Fibroblast of skin of right quadriceps (primary cell): ENCODE measurements at places on chromosomes 1 and 21.

DNA sequence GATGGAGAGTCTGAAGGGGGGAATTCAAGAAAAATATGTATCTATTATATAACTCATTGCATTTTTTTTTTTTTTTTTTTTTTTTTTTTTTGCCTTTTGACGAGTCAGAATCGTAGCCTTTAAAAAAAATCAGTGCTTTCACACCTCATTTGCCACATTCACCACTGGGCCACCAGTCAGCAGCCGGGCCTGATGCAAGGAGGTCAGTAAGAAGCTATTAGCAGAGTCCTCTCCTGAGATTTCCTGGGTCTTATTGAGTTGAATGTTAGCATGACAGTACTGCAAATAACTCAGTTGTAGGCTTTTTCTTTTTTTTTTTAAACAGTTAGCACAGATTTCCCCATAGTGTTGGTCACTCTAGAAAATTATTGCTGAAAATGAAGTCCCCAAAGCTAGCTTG lies 139.8 kb downstream of the SPATA17 start:
- DNase-seq = no peak

DNA sequence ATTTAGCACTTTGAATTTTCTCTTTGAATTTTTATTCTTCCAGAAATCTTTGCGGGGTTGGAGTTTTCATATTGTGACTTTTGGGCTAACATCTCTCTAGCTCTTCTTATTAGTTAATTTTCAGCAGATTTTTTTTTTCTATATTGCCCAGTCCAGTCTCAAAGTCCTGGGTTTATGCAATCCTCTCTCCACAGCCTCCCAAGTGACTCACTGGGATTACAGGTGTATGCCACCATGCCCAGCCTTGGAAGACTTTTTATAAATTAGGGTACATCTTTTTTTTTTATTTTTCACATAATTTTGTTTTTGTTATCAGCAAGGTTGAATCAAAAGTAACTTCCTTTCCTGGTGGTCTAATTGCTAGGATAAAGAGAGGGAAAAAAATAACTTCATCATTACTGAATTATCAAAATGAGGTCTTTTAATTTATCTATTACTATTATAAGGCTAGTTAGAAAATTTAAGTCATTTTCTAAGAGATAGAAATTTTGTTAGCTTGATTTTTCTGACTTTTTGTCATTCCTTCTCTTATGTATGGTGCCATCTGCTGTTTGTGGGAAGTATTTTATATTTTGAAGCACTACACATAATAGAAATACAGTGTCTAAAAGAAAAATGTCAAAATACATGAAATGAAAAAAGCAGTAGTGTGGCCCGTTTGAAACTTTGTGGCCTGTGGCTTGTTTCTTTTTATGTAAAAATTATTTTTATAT lies 273.4 kb upstream of the CACYBP start:
- peak; percentile 21 for DNase-seq

DNA sequence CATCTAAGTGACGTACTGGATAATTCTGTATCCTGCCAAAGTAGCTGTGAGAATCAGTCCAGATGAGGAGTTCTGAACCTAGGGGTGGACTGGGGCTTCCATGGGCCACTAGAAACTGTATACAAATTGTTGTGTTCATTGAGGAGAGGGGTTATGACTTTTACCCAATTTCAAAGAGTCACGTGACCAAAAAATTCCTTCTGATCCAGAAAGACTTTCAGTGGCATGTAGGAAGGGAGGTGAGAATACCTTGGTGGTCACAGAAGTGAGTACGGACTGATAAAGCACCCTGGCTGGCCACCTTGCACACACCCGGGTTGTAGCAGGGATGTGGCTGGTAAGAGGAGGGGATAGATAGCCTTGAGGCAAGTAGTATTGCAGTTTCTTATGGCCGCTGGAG lies 60.4 kb downstream of the BCAR3 start:
- DNase-seq = no peak

- DNase-seq = peak; percentile 70
Measured at GRCh38 chr1:243924588-243925349, 74.7 kb upstream of the AKT3 start.

DNA sequence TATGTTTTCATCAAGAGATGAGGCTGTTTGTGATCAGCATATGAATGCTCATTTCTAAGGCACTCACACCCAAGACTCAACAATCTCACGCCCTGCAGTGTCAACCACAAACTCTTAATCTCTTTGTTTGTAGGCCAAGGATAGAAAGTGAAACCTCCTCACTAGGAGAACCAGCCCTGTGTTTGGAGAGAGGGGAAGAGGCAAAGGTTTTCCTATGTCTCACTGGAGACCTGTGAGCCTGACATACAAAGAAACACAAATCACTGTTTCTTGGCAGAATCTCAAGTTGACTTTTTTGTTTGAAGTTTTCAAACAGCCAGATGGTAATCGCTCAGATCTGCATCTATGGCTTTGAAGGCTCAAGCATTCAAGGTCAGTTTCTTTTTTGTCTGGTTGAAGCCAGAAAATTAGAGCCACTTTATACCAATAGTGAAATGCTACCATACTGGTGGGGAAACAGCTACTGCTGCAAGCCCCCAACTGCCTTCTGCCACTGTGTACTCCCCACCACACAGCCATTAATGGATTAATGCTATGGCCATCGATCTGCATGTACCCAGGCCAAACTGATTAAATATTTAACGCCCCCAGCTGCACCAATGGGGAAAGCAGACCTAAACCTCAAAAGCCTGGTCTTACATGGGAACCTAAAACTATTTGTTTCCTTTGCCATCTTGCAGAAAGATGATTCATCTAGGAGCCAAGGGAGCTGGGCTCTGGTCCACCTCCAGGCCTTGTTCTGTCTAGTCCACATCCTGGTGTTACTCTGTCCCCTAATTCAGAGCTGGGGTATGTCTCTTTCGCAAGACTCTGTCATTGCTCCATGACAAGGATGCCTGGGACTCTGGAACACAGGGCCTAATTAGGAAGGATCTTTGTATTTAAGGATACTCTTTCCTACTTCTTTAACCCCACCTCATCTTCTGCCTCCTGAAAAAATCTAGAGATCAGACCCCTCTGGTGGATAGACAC lies 16.3 kb downstream of the PDZK1 start:
- peak; percentile 77 for DNase-seq

- DNase-seq = no peak
Measured at GRCh38 chr21:42443876-42444744, 40.4 kb downstream of the UBASH3A start.

DNA sequence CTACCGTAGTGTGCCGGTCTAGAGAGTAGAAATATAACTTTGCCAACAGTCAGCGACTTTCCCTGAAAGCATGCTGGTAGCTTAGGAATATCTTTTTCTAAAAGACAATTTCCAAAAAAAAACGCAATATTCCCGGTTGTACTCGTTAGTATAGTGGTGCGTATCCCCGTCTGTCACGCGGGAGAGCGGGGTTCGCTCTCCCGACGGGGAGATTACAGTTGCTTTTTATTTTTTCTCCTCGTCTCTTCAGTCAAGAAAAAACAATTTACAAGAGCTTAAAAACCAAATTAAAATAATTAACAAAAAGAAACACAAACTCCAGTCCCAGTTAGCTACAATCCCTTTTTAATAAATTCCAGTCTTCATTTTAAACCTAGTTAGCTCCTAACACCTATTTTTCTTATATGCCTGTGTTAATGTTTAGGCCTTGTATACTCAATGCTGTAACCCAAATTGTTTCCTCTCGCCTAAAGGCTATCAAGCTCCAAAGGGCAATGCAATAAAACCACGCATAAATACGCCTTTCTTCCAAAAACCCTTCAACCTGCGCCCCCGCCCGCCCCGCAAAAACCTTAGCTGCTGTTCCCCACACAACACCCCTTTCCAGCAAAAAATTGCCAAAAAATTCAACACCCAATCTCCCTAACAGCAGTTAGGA lies 7.8 kb downstream of the HSPA6 start:
- no peak for DNase-seq

- no peak for DNase-seq
Measured at GRCh38 chr1:178961331-178961730, 64.4 kb upstream of the FAM20B start.

DNA sequence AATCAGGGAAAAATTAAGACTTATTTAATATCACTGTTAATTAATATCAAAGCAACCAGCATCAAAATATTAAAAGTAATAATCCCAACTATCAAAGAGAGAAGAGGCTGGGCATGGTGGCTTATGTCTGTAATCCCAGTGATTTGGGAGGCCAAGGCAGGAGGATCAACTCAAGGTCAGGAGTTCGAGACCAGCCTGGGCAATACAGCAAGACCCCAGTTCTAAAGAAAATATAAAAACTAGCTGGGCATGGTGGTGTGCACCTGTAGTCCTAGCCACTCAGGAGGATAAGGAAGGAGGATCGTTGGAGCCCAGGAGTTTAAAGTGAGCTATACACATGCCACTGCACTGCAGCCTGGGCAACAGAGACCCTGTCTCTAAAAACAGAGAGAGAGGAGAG lies 43.2 kb downstream of the AHCTF1 start:
- DNase-seq = no peak

GRCh38 chr1:92886886-92887419 lies 55.1 kb downstream of the RPL5 start:
- no peak for DNase-seq

DNA sequence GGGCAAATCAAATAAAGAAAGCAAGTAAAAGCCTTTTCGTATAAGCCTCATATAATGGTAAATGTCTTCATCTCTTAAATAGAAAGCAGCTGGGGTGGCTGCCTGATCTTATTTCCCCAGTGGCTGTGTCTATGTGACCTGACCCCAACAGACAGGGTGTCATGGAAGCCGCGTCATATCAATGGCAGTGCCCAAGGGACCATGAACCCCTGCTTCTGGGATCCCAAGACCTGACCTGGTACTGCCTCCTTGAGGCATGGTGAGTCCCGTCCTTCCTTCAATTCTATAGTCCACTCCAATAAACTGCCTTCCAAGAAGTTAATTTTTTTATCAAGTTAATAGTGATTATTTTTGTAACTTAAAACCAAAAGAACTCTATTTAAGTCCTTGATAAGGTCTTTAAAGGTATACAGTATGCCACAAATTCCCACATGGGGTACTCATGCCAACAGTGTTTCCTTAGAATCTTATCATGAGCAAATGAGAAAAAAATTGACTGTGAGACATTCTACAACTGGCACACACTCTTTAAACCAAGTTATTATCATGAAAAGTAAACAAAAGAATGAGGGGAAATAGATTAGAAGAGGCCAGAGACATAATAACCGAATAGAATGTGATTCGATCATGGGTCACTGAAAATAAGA lies 104.6 kb downstream of the ADSS2 start:
- DNase-seq = no peak

- no peak for DNase-seq
Measured at GRCh38 chr1:1420654-1421141, 378 bp downstream of the ANKRD65 start.

DNA sequence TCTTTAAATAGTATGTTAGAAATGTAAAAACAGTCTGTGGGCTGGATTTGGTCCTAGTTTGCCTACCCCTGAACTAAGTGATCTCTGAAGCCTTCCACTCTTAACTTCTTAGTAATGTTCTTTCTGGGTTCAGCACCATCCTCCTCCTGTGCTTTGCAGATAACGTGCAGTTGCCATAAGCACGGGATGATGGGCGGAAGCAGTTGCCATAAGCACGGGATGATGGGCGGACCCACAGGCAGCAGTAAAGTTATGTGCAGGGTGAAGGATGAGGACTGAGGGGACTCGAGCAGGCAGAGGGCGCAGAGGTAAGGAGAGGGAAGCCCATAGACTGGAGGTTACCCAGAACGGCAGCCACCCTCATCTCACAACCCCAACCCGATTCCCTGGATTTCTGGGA lies 25.6 kb downstream of the GPA33 start:
- DNase-seq = no peak

DNA sequence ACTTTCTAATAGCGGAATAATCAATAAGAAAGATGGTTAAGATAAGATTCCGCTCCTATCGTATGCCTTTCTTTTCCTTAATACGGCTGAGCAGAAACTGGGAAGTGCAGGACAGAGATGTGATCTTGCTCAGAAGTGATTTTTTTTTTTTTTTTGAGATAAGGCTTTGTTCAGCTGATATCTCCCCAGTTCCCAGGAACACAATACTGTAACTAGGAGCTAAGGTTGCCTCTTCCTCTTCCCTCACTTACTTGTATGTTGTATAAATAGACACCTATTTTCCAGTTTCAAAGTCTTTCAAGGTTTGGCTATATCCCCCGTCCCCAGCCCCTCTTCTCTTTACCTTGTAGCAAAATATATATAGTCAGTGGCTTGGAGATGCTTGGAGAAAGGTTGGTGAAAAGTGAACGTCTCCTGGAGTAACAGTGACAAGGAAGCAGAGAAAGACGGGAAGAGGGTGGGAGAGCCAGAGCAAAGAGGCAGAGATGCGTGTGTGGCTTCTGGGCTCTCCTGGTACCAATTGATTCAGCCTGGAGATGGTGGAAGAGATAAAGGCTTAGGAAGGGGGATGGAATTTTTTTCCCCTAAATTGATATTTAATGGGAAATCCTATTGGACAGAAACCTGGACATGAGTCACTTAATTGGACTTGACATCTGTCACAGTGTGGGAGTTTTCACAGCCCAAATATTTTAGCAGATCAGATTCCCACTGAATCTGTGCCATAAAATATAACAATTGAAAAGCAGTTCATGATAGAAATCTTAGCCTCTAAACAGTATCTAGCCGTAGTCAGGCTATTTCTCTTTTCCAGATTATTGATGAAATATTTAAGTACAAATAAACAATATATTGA lies at the start of gene NHLH2:
NHLH2 (minus strand) TSS at position 522 of the 856 bp plus-strand sequence. CDS start 2,754 bp downstream, outside the sequence.
- no peak for DNase-seq

GRCh38 chr1:171160211-171160610 lies 24.9 kb upstream of the FMO2 start:
- DNase-seq = no peak

DNA sequence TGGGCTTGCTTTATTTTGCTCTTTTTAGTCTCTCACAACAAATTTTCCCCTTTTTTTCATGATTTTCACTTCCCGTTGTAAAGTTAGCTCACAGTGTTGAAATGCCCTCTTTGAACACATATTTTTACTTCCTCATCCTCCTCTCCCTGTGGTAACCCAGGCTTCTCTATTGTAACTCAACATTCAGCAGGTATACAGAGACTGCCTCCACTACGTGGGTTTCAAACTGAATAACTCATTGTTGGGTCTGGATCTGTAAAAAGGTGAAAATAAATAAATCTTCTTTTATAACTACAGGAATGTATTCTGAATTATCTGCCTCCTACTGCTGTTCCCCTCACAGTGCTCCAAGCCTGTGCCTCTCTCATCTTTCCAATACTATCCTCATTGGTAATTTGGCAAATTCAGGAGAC lies 166.4 kb downstream of the RUNX1 start:
- no peak for DNase-seq
